LoVo (cell line): ENCODE measurements at places on chromosomes 12 and 14.

- no peak for DNase-seq
These were observed 52.7 kb downstream of the BCAT1 start for GRCh38 chr12:24896171-24896570.

DNA sequence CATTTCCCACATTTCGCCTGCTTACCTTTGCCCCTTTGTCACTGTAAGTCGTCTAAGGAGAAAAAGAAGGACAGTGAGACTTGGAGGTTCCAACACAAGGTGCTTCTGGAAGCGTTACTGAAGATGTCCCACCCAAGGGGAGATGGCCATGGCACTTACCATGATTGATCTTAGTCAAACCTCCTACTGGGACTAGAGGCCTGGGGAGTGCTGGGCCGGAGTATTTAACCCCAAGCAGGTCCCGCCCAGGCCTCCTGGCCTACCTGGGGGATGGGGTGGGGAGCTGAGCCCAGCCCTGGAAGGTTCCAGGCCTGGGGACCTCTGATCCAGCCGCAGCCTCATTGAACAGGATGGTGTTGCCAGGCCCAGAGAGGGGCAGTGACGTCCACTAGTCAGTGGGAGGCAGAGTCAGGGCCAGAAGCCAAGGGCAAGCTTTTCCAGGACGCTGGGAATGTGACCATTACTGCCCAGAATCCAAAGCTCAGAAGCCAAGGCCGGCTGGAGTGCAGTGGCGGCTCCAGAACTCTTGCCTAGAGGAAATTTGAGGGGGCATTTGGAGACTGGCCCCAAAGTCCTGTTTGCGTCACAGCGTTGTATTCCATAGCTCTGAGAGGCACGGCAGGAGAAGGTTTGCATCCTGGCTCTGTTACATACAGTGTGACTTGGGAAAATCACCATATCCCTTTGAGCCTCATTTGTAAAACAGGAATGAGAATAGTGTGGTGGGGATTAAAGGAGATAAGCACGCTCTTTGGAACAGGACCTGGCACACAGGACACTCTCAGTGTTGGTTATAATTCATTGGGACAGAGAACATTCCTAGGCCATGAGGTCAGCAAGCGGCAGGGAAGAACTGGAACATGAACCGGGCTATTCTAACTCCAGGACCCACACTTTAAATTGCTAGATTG is at the start of gene HPD:
HPD (minus strand) TSS at position 198 of the 911 bp plus-strand sequence; CDS start at position 162, 36 bp downstream.
- no peak for DNase-seq

DNA sequence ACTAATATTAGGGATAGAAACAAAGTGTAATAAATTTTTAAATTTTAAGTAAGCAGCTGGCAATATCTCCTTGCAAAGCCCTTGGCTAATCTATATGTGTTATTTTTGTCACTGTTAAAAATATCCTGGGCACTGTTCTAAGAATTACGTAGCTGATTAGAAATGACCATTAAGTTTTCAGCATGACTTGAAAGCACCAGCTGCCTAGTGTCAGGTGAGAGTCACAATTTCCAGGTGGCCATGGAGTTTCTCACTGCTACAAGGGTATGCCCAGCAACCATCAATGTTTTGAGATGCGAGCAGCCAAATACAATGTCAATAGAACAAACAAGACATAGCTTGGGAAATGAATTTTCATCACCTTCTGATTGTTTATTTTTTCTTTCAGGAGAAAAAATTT is 23.3 kb upstream of the GYS2 start:
- no peak for DNase-seq

GRCh38 chr12:48986720-48987291 is 8.7 kb downstream of the WNT1 start:
- DNase-seq, result no peak

DNA sequence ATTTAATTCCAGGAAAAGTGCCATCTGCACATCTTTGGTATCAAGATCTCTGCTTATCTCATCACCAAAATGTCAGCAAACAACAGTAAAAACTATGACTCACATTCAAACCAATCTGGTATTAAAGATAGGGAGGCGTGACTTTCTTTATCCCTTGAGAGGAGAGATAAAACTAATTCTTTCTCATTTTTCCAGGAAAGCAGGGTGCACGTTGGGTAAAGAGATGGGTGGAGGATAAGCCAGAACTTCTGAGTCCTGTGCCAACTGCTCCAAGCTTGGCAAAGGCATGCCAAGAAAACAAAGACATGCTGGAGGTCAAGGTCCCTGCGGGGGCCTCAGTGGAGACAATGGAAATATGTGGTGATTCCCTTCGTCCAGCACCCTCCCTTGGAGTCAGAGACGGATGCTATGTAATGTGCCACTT is 225.8 kb upstream of the PLXNC1 start:
- peak; percentile 53 for DNase-seq

DNA sequence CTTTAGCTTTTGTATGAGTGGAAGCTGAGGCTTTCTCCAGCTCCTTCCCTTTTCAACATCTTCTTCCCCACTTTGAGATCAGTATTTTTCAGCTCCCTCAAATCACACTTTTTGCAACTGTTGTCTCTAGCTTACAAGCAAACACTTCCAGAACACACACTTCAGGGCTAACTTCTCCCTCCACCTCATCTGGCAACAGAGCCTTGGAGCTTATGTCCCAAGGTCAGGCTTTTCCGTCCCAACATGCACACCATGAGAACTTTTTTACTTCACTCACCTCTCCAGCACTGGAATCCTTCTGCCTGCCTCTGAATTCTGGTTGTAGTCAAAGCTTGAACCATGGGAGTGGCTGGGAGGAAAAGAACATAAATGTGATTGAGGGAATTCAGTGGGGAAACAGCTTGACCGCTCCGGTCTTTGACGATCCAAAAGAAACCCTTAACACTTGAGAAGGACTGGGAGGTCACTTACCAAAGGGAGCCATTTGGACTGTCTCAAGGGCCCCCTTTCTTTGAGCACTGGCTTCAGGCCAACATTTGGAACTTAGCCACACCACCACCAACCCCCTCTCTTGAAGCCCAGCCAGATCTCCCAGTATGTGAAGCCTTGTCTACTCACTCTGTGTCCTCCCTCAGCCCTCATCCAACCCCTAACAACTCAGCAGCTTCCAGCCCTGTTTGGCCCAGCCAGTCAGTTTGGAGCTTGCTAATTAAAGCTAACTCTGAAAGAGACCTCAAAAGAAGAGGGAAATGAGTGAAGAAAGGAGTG is 3.9 kb upstream of the BLOC1S1 start:
- DNase-seq, result no peak

DNA sequence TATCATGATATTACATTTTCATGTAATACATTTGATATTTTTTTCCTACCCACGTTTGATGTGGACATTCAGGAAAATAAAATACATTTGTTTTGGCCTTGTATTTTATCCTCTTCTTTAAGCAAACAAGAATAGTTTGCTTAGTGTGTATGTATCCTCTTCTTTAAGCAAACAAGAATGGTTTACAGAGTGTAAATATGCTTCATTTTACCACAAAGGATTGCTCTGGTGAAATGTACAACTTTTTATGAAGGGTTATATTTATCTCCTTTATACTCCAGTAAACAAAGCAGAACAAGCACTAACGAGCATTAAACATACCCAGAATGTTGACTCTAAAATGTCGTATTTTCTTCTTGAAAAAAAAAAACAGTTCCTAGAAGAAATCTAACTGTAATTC is 244.7 kb downstream of the KCNH5 start:
- DNase-seq, result no peak

- DNase-seq, result peak; percentile 32
These were observed 36.9 kb downstream of the PSEN1 start for GRCh38 chr14:73173092-73173735.

DNA sequence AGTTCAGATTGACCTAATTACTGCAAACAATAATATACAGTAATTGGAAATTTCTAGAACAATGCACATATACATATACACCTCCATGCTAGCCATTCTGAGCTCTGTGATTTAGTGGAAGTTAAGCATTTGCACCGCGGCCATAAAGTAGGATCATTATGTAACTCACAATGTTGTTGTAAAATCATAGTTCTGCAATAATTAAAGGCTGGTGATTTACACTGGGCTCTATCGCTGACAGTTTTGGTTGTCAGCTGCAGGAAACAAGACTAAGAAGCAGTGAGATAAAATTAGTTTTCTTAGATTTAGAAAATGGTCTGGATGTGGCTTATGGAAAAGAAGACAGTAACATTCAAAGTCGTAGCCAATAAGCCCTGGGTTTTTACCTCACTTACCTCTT is 776.3 kb downstream of the TMEM121 start:
- no peak for DNase-seq

DNA sequence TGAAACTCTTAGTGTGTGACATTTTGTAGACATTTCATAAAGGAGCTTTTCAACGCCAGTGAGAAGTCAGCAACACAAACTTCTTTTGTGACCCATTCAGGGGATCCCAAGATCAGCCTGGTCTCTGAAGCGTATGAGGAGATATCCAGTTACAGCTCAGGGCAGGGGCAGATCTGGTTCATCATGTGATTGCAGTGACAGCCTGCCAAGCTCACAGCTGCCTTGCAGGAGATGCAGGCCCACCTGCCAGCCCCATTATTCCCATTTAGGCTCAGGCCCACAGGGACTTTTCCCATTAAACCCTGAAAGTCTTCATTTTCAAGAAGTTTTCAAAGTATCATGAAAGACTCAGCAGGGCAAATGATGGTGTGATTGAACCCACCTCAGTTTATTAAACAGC is 38.3 kb downstream of the SRGAP1 start:
- DNase-seq, result no peak

DNA sequence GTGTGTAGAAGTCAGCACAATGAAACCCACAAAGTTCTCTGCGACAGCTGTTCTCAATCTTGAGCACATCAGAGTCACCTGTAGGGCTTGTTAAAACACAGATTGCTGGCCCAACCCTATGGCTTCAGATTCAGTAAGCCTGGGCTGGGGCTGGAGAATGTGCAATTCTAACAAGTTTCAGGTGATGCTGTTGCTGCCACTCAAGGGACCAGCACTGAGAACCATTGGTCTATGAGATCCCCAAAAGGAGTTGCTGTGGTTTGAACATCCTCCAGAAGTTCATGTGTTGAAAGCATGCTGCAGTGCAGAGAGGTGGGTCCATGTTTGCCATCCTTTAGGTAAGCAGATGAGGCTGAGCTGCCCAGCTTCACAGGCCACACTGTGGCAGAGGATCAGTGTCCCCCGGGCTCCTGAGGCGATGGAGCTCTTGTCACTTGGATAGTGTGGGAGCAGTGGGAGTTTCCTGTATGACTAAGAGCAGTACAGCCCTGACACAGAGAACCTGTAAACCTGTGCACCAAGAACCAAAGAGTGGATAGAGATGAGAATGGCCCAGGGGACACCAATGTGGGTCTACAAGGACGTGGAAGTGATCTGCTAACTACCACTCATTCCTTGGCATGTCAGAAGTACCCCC is 8.0 kb upstream of the RTRAF start:
- no peak for DNase-seq

GRCh38 chr14:46368275-46368674 is 283.3 kb downstream of the RPL10L start:
- no peak for DNase-seq

- DNase-seq, result no peak
These were observed 37.6 kb downstream of the ACADS start for GRCh38 chr12:120763250-120763649.

DNA sequence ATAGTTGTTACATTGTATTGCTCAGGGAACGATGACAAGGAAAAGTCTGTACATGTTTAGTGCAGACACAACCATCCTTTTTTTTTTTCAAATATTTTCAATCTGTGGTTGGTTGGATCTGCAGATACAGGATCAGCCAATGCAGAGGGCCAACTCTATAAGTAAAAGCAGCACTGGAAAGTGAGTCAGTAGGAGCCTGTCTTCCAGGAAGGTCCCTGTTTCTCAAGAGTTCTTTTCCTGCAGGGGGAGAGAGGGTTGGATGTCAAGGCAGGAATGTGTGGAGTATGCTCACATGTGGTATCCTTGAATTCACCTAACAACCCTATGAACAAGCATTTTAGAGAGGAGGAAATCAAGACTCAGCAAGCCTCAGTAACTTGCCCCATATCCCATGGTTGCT is 409.1 kb downstream of the NPAS3 start:
- no peak for DNase-seq

GRCh38 chr14:85242666-85243065 is 287.3 kb upstream of the FLRT2 start:
- DNase-seq, result no peak

DNA sequence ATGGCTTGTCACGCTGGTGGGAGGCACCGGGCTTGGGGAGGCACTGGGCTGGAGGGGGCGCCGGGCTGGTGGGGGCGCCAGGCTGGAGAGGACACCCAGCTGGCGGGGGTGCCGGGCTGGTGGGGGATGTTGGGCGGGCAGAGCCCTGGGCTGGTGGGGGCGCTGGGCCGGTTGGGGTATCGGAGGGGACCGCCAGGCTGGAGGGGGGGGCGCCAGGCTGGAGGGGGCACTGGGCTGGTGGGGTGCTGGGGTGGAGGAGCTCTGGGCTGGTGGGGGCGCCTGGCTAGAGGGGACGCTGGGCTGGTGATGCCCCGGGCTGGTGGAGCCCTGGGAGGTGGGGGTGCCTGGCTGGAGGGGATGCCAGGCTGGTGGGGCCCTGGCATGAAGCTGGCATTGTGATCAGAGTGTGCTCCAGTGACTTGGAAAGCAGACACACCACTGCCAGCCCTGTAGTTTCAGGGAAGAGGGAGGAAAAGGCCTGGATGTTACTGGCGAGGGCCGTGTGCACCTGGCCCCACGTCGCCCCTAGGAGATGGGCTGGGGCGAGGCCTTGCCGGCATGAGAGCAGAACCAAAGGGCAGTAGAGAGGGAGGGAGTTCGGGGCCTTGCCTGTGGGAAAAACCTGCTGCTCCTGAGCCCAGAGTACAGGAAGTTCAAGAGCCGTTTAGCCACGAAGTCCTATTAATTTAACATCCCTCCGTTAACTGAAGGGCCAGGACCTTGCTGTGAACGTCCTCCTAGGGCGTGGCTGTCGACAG is 13.1 kb downstream of the TEDC1 start:
- no peak for DNase-seq

- no peak for DNase-seq
These were observed 47.4 kb upstream of the MEG3 start for GRCh38 chr14:100778526-100778882.

DNA sequence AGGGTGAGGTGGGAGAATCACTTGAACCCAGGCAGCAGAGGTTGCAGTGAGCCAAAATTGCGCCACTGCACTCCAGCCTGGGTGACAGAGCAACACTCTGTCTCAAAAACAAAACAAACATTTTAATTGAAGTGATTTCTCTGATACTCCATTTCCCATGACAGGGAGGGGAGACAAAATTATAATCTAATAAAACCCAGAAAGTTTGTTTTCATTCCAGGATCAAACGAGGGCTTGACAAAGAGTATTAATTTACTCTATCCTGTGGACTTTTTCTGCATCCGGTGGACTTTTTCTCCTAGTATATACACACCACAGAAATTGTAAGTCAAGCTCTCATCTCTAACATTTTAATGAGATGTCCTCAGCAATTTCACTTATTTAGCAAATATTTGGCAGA is 14.5 kb upstream of the AP4S1 start:
- DNase-seq, result no peak

GRCh38 chr12:106358396-106359241 is 1.1 kb downstream of the POLR3B start:
- no peak for DNase-seq

- no peak for DNase-seq
These were observed 247.3 kb upstream of the FKBP4 start for GRCh38 chr12:2547273-2548044.

DNA sequence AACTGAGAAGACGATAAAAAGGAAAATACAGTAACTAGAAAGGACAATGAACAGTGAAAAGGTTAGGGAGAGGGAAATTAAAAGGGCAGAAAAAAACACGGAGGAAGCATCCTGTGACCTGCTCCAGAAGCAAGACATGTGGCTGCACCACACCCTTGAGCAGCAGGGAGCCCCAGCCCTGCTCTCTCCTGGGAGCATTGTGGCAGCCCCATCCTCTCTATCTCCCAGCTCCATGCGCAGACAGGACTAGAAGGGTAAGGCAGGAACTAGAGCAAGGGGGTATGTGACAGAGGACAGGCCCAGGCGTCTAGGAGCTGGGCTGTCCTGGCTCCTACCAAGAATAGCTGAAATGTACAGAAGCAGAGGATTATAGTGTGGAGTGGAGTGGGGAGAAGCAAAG is 38.6 kb upstream of the SMUG1 start:
- no peak for DNase-seq
